Activated naive CD4-positive, alpha-beta T cell (primary cell): ENCODE measurements at places on chromosomes 6 and 20.

DNA sequence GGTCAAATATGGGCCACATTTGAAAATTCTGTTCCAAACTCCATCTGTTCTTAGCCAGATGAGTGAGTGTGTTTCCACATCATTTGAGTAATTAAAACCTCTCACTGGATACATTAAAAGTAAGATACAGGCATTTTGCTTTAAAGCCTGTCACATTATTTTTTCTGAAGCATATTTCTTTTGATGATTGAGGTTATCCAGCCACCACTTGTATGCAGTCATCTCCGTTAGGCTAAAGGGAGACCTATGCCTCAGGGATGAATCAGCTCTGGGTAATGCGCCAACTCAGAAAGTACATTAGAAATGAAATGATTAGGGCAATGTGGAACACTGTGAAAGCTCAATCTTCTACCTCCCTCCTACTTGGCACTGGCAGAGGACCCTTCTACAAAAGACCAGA lies 90.7 kb downstream of the SNAP25 start:
- DNase-seq, result no peak

DNA sequence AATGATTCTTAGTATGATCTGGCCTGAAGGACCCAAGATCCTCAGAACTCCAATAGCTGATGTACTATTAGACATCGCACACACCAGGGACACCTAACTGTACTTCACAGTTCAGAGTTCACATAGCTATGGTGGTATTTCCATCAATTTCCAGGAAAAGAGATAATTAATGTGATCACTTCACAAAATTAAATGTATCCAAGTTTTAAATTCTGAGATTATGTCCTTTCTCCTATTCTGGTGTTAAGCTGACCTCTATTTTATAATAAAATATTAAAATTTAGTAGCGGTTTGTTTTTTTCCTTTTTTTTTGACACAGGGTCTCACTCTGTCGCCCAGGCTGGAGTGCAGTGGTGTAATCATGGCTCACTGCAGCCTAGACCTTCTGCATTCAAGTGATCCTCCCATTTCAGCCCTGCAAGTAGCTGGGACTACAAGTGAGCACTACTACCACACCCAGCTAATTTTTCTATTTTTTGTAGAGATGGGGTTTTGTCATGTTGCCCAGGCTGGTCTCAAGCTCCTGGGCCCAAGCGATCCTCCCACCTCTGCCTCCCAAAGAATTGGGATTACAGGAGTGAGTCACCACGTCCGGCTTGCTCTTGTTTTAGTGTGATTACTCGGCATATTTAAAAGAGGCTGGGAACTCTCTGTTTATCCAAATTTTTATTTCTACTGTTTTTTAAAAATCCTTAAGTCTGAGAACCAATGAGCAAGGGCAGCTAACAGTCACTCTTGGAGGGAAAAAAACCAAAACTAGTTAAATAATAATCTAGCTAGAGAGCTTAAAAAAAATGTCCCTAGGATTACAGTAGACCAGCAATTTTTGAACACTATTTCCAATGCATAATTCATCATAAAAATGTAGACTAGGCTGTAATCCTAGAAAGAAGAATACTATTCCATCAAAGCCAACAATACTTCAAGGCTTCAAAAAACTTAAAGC lies 16.0 kb downstream of the KIF13A start:
- DNase-seq, result no peak

DNA sequence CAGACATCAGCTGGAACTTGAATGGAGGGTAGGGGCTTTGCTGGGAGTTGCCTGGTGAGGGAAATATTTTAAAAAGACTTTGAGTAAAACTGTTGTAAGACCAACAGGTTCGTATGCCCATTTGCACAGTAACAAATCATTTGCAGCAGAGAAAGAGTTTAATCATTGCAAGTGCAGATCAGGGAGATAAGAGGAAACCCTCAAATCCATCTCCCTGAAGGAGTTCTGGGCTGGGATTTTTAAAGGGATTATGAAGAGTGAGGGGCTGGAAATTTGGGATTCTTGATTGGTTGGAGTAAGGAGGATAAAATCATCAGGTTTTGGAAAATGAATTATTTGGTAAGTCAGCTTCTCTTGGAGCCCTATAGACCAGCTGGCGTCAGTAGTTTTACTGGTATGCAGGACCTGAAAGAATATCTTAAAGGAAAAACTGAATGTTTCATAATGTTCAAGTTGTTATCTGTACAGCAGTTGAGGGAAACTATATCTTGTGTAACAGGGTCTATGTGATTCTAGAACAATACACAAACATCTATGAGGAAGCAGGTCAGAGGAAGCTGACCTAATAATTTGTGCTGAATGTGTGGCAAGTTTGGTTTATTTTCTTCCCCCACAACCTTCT lies 295.5 kb downstream of the PLCB1 start:
- DNase-seq, result no peak

GRCh38 chr20:56467968-56468315 lies 485 bp upstream of the RTF2 start:
- no peak for DNase-seq

DNA sequence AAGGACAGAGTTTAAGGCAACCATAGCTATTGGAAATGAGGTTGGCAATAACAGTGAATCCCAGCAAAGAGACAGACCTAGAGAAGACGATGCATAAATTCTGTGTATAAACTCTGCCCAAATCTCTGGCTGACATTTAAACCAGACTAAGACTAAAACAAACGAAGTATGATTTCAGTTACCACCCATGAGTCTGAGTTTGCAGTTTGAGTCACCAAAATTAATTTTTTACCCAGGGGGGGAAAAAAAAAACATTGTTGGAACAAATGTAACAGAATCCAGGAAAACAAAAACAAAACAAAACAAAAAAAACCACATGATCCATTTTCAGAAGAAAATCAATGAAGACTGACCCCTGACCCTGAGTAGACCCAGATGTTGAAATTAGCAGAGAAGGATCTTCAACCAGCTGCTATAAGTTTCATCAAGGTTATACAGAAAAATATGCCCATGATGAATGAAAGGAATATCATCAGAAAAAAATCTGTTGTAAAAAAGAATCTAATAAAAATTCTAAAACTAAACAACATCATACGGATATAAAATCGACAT lies 190.8 kb downstream of the GMDS start:
- no peak for DNase-seq

- no peak for DNase-seq
Measured at GRCh38 chr20:16488616-16489015, 84.6 kb downstream of the KIF16B start.

- DNase-seq, result no peak
Measured at GRCh38 chr20:52035498-52035897, 156.1 kb downstream of the ZFP64 start.

- no peak for DNase-seq
Measured at GRCh38 chr6:44042261-44042988, 84.8 kb downstream of the MRPL14 start.

DNA sequence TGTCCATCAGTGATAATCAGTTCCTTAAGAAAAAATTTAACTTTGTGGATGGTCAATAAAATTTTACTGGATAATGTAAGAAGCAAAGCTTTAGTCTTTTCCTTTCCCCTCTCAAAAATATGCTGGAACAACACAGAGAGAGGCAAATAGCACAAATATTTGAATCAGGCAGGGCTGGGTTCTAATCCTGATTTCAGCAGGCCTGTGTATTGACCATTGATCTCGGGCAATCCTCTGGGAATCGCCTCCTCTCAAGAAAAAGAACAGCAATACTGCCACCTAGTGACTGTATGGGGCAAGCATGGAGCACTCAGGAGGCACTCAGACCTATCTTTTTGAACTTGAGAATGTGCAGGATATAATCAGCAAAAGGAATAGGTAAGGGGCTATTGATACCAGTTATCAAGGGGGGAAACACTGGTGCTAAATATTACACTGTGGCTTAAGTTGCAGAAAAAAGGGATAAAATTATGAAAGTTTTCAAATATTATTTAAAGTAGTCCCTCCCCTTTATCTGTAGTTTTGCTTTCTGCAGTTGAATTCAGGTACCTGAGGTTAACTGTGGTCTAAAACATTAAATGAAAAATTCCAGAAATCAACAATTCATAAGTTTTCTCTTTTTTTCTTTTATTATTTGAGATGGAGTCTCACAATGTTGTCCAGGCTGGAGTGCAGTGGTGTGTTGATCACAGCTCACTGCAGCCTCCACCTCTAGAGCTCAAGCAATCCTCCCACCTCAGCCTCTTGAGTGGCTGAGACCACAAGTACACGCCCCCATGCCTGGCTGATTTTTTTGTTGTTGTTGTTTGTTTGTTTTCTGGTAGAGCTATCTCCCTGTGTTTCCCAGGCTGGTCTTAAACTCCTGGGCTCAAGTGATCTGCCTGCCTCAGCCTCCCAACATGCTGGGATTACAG lies 91.8 kb upstream of the NHSL1 start:
- DNase-seq, result no peak

DNA sequence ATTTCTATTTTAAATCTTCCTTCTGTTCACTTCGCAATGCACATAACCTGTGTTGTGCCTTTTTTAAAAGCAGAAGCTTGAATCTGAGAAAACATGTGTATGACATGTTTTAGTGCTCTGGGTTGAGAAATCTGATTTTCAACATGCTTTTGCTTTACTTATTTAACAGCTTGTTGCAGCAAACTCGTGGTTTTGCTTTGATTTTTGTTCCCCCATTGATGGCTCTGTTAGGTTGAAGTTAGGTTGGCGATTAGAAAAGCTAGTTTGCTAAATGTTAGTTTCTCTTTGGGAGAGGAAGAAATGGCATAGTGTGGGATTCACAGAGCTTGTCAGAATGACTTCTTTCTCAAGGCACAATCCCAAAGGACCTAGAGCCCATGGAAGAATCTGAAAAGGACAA lies 170.8 kb downstream of the TMEM242 start:
- no peak for DNase-seq
